ENCODE measurements at places on chromosomes 5 and 9. TPM values are rescaled to one million over a fixed set of nuclear protein-coding genes. Genes with fewer than 3 reads are reported as not detected.
A peak's percentile ranks its signal among the peaks of the same experiment; 100 is the strongest.

GRCh38 chr9:3664044-3664443 lies 138.2 kb upstream of the RFX3 start:
- no peaks in the 10 kb centered on the region for H3K4me1 ChIP-seq
- H3K27ac ChIP-seq: no peak overlapping the region
- no peaks in the 10 kb centered on the region for H3K27me3 ChIP-seq
- H3K4me3 ChIP-seq: no peak overlapping the region

DNA sequence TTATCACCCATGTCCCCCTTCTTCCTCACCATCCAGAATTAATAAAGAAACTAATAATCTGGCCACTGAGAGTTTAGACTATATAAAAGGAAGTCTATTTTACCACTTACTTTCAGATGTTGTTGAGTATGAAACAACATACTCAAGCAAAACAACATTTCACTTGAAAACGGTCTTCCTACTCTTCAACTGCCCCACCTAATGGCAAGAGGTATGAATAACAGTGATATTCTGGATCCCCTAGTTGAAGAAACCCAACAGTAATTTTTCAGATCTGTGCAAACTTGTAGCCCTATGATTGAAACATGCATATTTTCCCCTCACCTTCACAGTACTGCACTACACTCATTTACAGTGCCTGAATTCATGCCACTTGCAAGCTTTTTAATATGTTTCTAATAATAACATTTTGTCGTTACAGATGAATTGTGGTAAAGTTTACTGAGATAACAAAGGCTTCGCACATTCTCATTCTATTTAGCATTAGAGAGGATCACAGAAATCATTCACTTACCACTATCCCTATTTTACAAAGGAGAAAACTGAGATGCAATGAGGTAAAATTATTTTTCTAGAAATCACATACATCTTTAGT lies 267.9 kb upstream of the PDE4D start:
- H3K27me3 ChIP-seq: no peaks in the 10 kb centered on the region
- H3K27ac ChIP-seq: no peak overlapping the region
- no peaks in the 10 kb centered on the region for H3K4me1 ChIP-seq
- H3K4me3 ChIP-seq: no peak overlapping the region

GRCh38 chr9:134306636-134307600 lies 19.3 kb upstream of the RXRA start:
- H3K36me3 ChIP-seq: no peaks in the 10 kb centered on the region
- no peaks in the 10 kb centered on the region for H3K27me3 ChIP-seq
- no peak overlapping the region for H3K27ac ChIP-seq
- DNase-seq: no peak

- H3K27me3 ChIP-seq: no peaks in the 10 kb centered on the region
- H3K4me3 ChIP-seq: no peak overlapping the region
- H3K36me3 ChIP-seq: no peaks in the 10 kb centered on the region
- no peak overlapping the region for H3K27ac ChIP-seq
- H3K4me1 ChIP-seq: no peaks in the 10 kb centered on the region
Observed at GRCh38 chr9:132441404-132441803, 31.4 kb downstream of the CFAP77 start.

DNA sequence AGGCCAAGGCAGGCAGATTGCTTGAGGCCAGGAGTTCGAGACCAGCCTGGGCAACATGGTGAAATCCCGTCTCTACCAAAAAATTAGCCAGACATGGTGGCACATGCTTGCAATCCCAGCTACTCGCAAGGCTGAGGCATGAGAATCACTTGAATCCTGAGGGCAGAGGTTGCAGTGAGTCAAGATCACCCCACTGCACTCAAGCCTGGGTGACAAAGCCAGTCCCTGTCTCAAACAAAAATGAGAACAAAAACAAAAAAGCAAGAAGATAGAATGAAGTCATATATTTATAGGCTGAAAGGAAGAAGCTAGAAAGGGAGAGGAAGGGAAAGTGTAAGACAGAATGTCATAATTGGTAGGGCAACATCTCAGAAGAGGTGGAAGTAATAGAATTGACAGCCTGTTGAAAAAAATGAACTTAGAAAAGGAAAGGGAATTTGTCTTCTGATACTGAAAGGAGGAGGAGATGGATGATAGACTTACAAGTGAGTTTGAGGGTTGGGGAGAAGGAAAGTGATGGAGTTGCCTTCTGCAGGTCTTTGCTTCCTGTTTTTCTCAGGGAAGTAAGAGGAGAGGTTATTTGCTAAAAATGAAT lies 32.2 kb downstream of the CARD6 start:
- DNase-seq: no peak
- H3K4me1 ChIP-seq: no peaks in the 10 kb centered on the region
- no peaks in the 10 kb centered on the region for H3K36me3 ChIP-seq
- H3K27ac ChIP-seq: no peak overlapping the region
- H3K4me3 ChIP-seq: no peak overlapping the region

DNA sequence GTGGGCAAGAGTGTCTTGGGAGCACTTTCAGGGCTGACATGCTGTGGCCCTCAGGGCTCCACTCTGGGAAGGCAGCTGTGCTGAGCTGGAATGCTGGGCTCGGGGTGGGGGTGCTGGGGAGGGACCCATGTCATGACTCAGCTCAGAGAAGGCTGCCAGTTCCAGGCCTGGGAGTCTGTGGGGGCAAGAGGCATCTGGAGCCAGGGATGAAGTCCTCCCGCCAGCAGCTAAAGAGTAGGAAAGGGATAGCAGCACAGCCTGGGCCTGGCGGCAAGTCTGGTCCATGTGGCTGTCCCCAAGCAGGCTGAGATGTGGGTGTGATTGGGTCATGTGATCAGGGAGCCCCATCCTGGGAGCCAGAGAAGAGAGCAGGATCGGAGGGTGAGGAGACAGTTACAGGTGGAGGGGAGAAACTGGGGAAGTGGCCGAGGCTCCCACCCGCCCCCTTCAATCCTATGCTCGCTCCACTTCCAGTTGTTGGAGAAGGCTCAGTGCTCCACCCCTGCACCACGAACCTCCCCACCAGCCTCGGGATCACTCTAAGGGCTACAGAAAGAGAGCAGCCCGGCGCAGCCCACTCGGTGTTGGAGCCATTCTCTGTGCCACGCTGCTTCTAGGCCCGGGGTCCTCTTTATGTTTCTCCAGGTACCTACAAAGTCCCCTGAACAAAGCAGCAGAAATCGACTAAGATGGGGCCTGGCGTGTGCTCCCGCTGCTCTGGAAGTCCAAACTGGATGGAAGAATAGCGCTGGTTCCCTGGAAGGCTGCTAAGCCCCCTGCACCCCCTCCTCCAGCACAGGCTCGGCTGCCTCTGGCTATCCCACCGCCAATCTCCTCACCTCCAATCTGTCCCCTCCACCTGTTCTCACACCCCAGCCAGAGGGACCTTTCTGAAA lies 12.0 kb downstream of the PDGFRB start:
- DNase-seq: peak; percentile 43
- no peak overlapping the region for H3K4me3 ChIP-seq
- no peaks in the 10 kb centered on the region for H3K36me3 ChIP-seq

DNA sequence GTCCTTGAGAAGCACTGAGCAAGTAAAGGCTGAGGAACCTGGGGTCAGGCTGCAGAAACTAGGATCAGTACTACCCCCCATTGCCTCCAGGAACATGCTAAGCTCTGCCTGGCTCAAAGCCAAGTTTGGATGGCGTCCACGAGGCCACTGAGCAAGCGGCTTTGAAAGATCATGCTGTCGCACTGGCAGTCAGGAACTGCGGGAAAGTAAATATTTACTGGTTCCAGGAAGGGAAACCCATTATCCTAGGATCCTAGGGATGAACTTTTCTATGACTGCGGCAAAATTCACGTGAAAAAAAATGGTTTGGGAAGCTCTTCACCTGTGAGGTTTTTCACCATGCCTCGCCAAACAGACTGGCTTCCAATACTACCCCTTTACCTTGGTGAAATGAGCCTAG lies 75.3 kb upstream of the PJA2 start:
- peak overlapping the region; percentile 17 for H3K4me3 ChIP-seq
- no peak overlapping the region for H3K27ac ChIP-seq
- H3K4me1 ChIP-seq: peaks cover 12% of the 10 kb centered on the region
- no peaks in the 10 kb centered on the region for H3K27me3 ChIP-seq

DBN1 gene
- total RNA-seq: 10.2 TPM

CDO1 gene
- 4.6 TPM for total RNA-seq

TLR4 gene
- 1.2 TPM for total RNA-seq

GABRA6 gene
- total RNA-seq: not detected

KIF27 gene
- total RNA-seq: 3.2 TPM

GAS1 gene
- total RNA-seq: 13.9 TPM

NUTM2G gene
- not detected for total RNA-seq

IGIP gene
- total RNA-seq: 8.0 TPM

GDF9 gene
- 0.19 TPM for total RNA-seq

APBA1 gene
- 2.8 TPM for total RNA-seq

CBY3 gene
- not detected for total RNA-seq

ANKRD31 gene
- 0.18 TPM for total RNA-seq

Data from pancreas (tissue), 10 donors.